ENCODE measurements at places on chromosomes 11 and 22. TPM values are rescaled to one million over a fixed set of nuclear protein-coding genes. Genes with fewer than 3 reads are reported as not detected.

The IGSF9B gene
- total RNA-seq: 0.29 TPM

The INPP5J gene
- 0.33 TPM for total RNA-seq

The SEC14L6 gene
- total RNA-seq: 0.19 TPM

The LRRC56 gene
- 1.3 TPM for total RNA-seq

The MAJIN gene
- not detected for total RNA-seq

The AMOTL1 gene
- total RNA-seq: 40.2 TPM

The IPO7 gene
- total RNA-seq: 156 TPM

The KDELR3 gene
- 43.3 TPM for total RNA-seq

The CHST1 gene
- total RNA-seq: 90.7 TPM
